OCI-LY7 (cell line): ENCODE measurements at places on chromosomes 12 and 14. TPM values are rescaled to one million over a fixed set of nuclear protein-coding genes. Genes with fewer than 3 reads are reported as not detected.

DNA sequence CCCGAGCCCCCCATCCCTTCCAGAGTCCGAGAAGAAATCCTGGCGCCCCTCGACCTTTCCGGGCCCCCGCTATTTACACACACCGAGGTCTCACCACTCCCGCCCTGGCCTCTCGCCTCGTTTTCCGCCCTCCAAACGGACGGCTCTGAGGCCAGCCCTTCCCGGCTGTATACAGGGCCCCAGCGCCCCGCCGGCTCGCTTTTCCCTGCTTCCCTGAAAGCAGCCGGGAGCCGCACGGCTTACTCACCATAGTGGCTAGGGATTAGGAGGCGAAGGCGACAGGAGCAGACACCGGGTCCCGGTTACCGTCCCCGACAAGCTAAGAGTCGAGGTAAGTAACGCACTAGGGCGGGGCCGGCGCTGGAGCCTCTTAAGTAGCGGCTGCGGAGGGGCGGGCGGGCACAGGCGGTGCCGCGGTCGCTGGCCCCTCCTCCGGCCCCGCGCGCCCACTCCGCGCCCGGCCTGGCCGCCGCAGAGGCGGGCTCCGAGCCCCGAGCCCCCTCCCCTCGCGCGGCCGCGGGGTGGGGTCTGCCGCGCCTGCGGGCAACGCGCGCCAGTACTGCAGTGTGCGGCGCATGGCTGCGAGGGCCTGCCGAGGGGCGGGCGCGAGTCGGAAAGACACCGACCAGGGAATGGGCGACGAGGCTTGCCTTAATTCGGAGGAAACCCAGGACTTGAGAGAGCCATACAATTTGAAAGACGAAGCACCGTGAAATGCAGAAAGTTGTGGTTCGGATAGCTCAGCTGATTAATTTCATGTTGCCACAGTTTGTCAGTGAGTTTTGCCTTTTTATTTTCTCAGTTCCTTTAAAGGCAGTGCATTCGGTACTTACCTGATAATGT is at the start of gene TUBA1B:
Gene TUBA1B, minus strand, starts transcription at position 345 of the 843 bp plus-strand sequence. Its CDS starts 95 bp downstream, at position 250.
- DNase-seq = peak; percentile 95

DNA sequence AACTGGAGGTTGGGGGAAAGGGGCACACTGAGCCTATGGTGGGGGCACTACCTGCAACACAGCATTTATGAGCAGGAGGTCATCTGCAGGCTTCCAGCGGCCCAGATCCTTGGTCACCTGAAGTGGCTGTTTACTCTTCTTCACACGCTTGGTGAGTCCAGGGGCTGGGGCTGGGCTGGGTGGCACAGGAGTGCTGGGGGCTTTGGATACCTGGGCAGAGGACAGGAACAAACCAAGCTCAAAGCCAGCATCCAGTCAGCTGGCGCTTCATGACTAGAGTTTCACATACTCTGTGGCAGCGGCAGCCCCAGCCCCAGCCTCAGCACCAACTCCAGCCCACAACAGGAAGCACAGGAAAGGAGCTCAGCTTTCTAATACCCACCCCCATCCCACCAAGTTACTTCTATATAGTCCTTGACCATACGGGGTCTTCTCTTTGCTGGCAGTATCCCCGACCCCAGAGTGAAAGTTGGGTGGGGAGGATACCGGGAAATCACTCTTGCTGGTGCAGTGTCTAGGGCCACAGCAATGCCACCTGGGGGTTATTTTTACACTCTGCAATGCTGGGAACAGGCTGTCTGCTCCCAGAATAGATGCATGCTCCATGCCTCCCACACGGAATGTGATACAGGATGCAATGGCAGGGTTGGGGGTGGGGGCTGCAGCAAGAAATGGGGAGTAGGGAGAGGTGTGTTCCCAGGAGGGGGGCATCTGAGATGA is 3.1 kb downstream of the MCRS1 start:
- no peak for DNase-seq

DNA sequence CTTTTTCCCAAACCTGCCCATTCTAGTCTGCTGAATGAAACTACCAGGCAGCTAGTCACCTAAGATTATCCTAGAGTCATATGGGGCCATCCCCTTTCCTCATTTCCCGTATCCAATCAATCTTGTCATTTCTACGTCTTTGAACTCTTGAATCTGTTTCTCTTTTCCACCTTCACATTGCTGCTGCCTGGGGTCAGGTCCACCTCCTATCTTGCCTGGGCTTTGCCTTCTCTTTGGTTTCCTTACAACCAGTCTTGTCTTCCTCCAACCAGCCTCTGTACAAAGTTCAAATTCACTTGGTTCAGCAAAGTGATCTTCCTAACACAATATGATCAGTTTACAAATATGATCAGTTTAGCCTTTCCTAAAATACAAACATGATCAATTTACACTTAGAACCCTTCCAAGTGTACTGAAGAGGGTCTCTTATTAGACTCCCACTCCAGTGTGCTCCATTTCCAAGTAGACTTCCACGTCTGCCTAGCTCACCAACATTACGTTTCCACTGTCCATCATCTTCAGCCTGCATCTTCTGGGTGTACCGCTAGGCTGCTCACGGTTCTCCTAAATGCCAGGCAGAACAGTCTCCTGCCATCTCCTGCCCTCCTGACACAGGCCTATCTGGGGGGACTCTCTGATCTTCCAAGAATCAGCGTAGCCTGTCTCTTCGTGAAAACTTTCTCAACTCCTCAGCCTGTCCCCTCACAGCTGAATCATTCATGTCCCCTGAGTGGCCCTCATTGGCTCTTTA is 4.1 kb upstream of the ACVR1B start:
- DNase-seq = no peak

CD163L1 gene
- total RNA-seq = not detected in 2 replicates

GRCh38 chr12:175250-175649 is 38.7 kb downstream of the SLC6A12 start:
- DNase-seq = no peak

- no peak for DNase-seq
These were observed 3.5 kb downstream of the PTPN21 start for GRCh38 chr14:88551094-88551870.

RPGRIP1 gene
- total RNA-seq = 0.39 and 0.51 TPM in 2 replicates

BICD1 gene
- total RNA-seq = 88.2 and 99.5 TPM in 2 replicates

DNA sequence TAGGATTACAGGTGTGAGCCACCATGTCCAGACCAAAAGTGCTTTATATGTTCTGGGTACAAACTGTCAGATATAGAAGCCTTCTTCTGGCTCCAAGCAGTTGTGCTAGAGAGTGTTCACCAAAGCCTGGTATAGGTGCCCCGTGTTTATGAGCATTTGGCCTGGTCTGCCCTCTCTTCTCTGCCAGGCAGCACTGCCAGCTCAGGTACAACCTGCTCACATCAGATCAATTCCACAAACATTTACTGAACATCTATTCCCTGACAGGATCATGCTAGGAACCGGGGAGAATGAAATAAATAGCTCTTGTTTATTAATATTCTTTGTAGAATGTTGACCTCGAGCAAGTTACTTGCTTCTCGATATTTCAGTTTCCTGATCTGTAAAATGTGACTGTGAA is 20.0 kb upstream of the SOCS2 start:
- no peak for DNase-seq

CALCOCO1 gene
- total RNA-seq = 25.1 and 30.9 TPM in 2 replicates

- DNase-seq = no peak
These were observed 23.4 kb downstream of the CACNA1C start for GRCh38 chr12:2076196-2076570.

DNA sequence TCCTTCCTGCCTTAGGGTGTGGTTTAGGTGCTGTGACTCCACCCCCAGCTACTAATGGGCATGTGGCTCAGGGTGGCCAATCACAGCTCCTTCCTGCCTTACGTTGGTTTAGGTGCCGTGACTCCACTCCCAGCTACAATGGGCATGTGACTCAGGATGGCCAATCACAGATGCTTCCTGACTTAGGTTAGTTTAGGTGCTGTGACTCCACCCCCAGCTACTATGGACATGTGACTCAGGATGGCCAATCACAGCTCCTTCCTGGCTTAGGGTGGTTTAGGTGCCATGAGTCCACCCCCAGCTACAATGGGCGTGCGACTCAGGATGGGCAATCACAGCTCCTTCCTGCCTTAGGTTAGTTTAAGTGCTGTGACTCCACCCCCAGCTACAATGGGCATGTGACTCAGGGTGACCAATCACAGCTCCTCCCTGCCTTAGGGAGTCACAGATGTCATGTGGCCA is 163.9 kb downstream of the TBX5 start:
- DNase-seq = peak; percentile 51

GPR162 gene
- not detected in 2 replicates for total RNA-seq

ERBB3 gene
- total RNA-seq = 0.83 TPM in 1 of 2 replicates, not detected in the other

DNA sequence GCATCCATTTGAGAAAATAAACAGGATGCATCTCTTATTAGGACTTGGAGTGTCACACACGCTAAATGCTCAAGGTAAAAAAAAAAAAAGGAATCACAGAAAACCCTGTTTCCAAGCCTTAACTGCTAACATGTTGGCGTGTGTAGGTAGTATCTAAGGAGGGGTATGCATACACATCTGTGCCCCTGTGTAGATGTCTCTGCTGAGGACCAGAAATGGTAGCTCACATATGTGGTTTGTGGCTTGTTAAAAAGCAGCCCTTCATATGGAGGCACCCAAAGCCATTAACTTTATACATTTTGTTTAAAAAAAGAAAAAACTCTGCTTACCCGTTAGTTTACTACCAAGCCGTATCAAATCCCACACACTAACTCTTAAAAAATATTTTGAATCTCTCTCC is 314.1 kb downstream of the SNAPC1 start:
- no peak for DNase-seq
